A549 treated with CORT108297 at 1 μM for 4 hours (cell line): ENCODE measurements at places on chromosomes 5 and 9. TPM values are rescaled to one million over a fixed set of nuclear protein-coding genes. Genes with fewer than 3 reads are reported as not detected.

Gene CPLANE1
- 3.3 to 5.9 TPM (median 4.0 TPM) in 5 replicates for total RNA-seq

Gene IFNA16
- total RNA-seq: not detected in 5 replicates

Gene KLF9
- 0.81 to 1.6 TPM (median 1.3 TPM) in 5 replicates for total RNA-seq

Gene ENTPD8
- total RNA-seq: 0.21 to 0.27 TPM (median 0.24 TPM) in 5 replicates

Gene OR1Q1
- 0.15 TPM in 1 of 5 replicates, not detected in the others for total RNA-seq

Gene HSPA5
- total RNA-seq: 341 to 409 TPM (median 361 TPM) in 5 replicates

Gene CACFD1
- 2.8 to 4.9 TPM (median 4.9 TPM) in 5 replicates for total RNA-seq

Gene IPO11
- total RNA-seq: 14.1 to 19.5 TPM (median 16.5 TPM) in 5 replicates

Gene IDNK
- 5.4 to 6.7 TPM (median 6.4 TPM) in 5 replicates for total RNA-seq

Gene PCDHAC2
- 2.9 to 3.6 TPM (median 3.2 TPM) in 5 replicates for total RNA-seq

Gene DNAI1
- 0.07 to 0.21 TPM (median 0.12 TPM) in 5 replicates for total RNA-seq

Gene ARHGEF28
- 12.9 to 14.5 TPM (median 13.5 TPM) in 5 replicates for total RNA-seq

Gene SLC36A2
- total RNA-seq: not detected in 5 replicates

Gene FBLL1
- total RNA-seq: 0.07 to 0.25 TPM (median 0.08 TPM) in 3 of 5 replicates, not detected in the others

Gene PCDHA12
- total RNA-seq: 2.6 to 3.4 TPM (median 3.0 TPM) in 5 replicates

Gene CCNO
- 5.2 to 9.9 TPM (median 9.5 TPM) in 5 replicates for total RNA-seq

Gene DMRT3
- total RNA-seq: not detected in 5 replicates

Gene GABRA6
- not detected in 5 replicates for total RNA-seq

Gene CDH12
- not detected in 5 replicates for total RNA-seq

Gene PCDHB3
- total RNA-seq: 0.06 to 1.8 TPM (median 0.06 TPM) in 3 of 5 replicates, not detected in the others

Gene UAP1L1
- 9.5 to 17.0 TPM (median 12.6 TPM) in 5 replicates for total RNA-seq

Gene CCNJL
- 11.0 to 15.4 TPM (median 13.6 TPM) in 5 replicates for total RNA-seq

Gene TMEM250
- 32.2 to 54.1 TPM (median 47.9 TPM) in 5 replicates for total RNA-seq

Gene LCN10
- not detected in 5 replicates for total RNA-seq

Gene SUSD1
- total RNA-seq: 11.5 to 14.8 TPM (median 12.9 TPM) in 5 replicates

Gene GFI1B
- total RNA-seq: 0.03 to 0.14 TPM (median 0.12 TPM) in 3 of 5 replicates, not detected in the others

Gene DBH
- total RNA-seq: not detected in 5 replicates

Gene STXBP1
- total RNA-seq: 14.6 to 18.8 TPM (median 17.2 TPM) in 5 replicates

Gene FBN2
- 11.7 to 19.7 TPM (median 17.5 TPM) in 5 replicates for total RNA-seq

Gene PCDHB11
- 0.05 to 0.11 TPM (median 0.07 TPM) in 5 replicates for total RNA-seq

Gene WASHC1
- 7.7 to 13.7 TPM (median 11.4 TPM) in 5 replicates for total RNA-seq

Gene CCL27
- 0.15 to 0.21 TPM (median 0.16 TPM) in 3 of 5 replicates, not detected in the others for total RNA-seq

Gene MEIKIN
- total RNA-seq: not detected in 5 replicates

Gene NRARP
- total RNA-seq: 2.8 to 7.8 TPM (median 4.8 TPM) in 5 replicates

Gene PPP3R2
- not detected in 5 replicates for total RNA-seq

Gene ZNF462
- total RNA-seq: 4.0 to 4.6 TPM (median 4.3 TPM) in 5 replicates

Gene EIF4E1B
- total RNA-seq: not detected in 5 replicates

Gene PLAC8L1
- total RNA-seq: 0.16 to 0.47 TPM (median 0.24 TPM) in 4 of 5 replicates, not detected in the other

Gene LTC4S
- 0.25 to 0.36 TPM (median 0.27 TPM) in 3 of 5 replicates, not detected in the others for total RNA-seq

Gene LCN1
- 0.12 TPM in 1 of 5 replicates, not detected in the others for total RNA-seq

Gene C5orf52
- not detected in 5 replicates for total RNA-seq

Gene TRIM7
- total RNA-seq: 30.9 to 45.8 TPM (median 43.5 TPM) in 5 replicates

Gene ACER2
- total RNA-seq: 2.0 to 3.2 TPM (median 2.5 TPM) in 5 replicates
